ENCODE measurements at places on chromosomes 13 and 19.
A peak's percentile ranks its signal among the peaks of the same experiment; 100 is the strongest.

- no peak for DNase-seq
Measured at GRCh38 chr19:53977991-53978731, 13.3 kb upstream of the CACNG6 start.

- peak; percentile 96 for DNase-seq
Measured at GRCh38 chr19:1812426-1813191, 533 bp upstream of the ATP8B3 start.

- DNase-seq, result no peak
Measured at GRCh38 chr19:29212356-29212647, 649 bp downstream of the UQCRFS1 start.

- DNase-seq, result no peak
Measured at GRCh38 chr13:108755083-108755482, 125.7 kb downstream of the MYO16 start.

DNA sequence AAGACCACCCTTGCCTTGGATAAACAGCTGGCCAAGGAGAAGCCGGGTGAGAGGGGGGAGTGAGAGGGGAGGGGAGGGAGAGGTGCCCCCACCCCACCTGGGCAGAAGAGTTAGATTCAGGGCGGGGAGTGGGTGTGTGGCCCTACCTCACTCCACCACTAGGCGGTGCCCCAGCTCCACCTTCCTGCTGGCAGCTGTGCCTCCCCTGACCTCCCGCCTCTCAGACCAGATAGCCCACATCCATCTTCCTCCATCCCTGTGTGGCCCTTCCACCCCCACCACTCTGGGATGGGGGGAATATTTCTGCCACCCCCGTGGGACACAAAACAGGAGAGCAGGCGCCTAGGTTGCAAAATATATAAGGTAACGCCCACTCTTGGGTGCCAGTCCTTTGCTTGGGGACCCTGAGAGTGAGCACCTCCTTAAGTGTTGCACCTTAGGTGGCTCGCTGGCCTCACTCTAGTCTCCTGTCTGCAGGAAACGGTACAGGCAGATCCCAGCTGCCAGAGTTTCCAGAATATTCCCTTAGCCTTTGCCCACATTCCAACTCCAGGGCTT lies 13.8 kb upstream of the EHD2 start:
- DNase-seq, result peak; percentile 44

DNA sequence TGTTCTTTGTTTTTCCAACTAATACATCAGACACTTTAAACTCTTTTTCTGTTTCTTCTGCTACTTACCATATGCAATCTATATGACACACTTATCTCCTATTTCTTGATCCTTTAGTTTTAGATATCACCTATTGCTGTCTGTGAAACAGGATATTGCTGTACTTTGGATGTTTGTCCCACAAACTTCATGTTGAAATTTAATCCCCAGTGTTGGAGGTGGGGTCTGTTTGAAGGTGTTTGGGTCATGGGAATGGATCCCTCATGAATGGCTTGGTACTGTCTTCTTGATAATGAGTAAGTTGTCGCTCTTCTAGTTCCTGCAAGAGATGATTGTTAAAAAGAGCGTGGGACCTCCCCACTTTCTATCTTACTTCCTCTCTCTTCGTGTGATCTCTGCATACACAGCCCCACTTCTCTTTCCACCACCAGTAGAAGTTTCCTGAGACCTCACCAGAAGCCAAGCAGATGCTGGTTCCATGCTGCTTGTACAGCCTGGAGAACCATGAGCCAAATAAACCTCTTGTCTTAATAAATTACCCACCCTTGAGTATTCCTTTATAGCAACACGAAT lies 244.2 kb downstream of the NHLRC3 start:
- no peak for DNase-seq

- no peak for DNase-seq
Measured at GRCh38 chr19:37763488-37763887, 15.9 kb downstream of the ZNF573 start.

DNA sequence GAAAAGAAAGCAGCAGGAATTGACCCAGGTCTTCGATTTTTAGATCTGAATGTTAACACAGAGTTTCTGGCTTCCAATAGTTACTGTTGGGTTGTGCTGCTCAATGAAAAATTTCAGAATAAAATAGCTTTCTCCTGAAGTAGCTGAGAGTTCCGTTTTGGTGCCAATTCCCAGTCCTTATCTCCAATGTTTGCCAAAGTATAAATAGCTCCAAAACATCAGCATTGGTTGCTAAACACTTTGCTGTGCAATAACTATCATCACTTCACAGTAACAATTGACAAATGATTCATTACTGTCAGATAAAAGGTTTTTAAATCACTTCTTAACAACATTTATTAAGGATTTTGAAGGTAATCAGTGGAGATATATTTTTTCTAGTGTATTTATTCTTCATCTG lies 446.0 kb downstream of the PCDH20 start:
- no peak for DNase-seq

Measured in Caki2 (cell line).